ENCODE measurements at places on chromosomes 7 and 10.

DNA sequence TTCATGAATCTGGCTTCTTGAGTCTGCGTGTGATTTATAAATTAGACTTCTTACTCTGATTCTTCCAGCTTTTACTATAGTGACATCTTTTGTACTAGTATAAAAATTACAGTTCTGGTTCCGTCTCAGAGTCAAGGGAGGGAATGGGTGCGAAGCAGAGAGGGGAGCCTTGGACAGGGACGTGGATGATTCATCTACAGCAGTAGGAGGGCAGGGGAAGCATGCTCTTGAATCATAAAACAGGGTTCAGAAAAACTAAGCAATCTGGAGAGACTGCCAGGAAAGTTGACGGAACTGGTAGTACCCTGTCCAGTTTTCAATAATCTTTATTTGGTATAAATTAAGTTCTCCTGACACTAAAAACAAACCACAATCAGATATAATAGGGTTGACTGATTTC is 58.1 kb downstream of the ITGA8 start:
- no peak for DNase-seq

- DNase-seq = no peak
These were observed 4.4 kb upstream of the SMIM30 start for GRCh38 chr7:113122744-113123143.

GRCh38 chr10:124999433-125000365 is 57.8 kb downstream of the ZRANB1 start:
- DNase-seq = no peak

GRCh38 chr10:22976534-22976933 is 48.7 kb downstream of the ARMC3 start:
- DNase-seq = no peak

GRCh38 chr10:53135897-53136253 is 363.3 kb upstream of the MBL2 start:
- no peak for DNase-seq

DNA sequence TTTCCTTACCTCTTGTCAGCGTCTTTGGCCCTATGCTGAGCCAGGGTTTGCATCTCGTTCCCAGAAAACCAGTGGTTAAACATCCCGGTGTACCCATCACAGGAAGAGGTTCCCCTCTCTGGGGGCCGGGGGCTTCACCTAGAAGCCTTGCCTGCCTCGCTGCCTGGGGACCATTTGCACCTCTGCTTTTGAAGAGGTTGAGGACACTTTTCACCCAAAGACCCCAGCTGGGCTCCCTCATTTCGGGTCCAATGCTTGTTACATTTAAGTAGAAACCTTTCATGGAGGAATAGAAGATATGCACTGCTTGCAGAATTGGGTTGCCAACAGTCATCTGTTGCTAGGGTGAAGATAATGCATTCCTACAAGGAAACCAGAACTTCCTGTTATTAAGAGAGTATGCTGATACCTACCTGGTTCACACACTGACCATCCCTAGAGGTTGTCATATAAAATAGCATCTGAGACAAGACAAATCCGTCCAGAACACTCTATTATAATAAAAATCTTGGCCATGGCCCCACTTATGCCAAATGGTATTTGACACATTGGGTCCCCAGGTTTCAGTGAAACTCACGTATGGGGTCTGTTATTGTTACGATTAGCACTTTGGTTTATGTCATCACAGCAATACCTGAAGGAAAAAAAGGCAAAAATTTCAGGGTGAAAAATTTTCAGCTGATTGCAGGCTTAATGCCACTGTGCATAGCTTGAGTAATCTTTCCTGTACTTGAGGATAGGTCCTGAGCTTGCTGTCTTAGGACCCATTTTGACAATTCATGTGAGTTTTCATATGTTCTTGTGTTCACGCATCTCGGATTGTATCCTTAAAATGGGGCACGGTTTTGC is 917 bp downstream of the ZNF365 start:
- no peak for DNase-seq

- DNase-seq = no peak
These were observed 269.1 kb downstream of the ZMYND11 start for GRCh38 chr10:404346-404745.

GRCh38 chr10:110523736-110524135 is 26.0 kb downstream of the DUSP5 start:
- no peak for DNase-seq

- DNase-seq = no peak
These were observed 88.9 kb downstream of the CHRM2 start for GRCh38 chr7:136957391-136957790.

DNA sequence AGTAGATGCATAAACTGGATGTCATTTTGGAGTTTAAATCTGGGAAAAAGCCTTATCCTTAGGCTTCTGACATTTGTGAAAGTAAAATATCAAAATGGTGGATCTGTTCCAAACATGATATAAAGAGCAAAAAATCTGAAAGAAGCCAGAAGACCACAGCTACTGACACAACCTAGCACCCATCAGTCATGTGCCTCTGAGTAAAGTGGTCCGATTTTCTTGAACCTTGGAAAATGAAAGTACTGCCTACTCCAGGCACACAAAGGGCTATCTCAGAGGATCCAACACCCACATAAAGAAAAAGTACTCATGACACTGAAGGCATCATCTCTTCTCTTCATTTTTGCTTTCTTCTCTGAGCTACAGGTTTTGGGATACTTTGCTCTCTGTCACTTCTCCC is 150.7 kb downstream of the KMT2E start:
- DNase-seq = no peak

DNA sequence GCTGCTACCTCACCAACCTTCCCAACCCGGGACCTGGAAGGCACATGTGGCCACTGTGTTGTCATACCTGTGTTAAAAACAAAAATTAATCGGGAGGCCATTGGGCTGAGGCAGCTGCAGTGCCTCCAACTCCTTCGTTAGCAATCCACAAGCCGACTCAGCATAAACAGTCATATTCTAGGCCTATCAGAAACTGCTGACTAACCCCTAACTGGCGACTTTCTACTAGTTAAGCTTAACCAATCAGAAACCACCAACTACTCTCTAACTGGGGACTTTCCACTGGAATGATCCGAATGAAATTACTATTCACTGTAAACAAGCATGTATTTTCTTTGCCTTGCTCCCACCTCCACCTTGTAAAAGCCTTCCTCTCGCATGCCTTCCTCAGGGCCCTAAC is 14.1 kb upstream of the TMEM72 start:
- no peak for DNase-seq

- peak; percentile 28 for DNase-seq
These were observed 12.1 kb upstream of the SHH start for GRCh38 chr7:155824227-155824886.

GRCh38 chr10:14379556-14380280 is 49.0 kb upstream of the FRMD4A start:
- no peak for DNase-seq

GRCh38 chr10:627032-627992 is 62.2 kb downstream of the DIP2C start:
- no peak for DNase-seq

- no peak for DNase-seq
These were observed 1.6 kb downstream of the INHBA start for GRCh38 chr7:41701068-41701941.

DNA sequence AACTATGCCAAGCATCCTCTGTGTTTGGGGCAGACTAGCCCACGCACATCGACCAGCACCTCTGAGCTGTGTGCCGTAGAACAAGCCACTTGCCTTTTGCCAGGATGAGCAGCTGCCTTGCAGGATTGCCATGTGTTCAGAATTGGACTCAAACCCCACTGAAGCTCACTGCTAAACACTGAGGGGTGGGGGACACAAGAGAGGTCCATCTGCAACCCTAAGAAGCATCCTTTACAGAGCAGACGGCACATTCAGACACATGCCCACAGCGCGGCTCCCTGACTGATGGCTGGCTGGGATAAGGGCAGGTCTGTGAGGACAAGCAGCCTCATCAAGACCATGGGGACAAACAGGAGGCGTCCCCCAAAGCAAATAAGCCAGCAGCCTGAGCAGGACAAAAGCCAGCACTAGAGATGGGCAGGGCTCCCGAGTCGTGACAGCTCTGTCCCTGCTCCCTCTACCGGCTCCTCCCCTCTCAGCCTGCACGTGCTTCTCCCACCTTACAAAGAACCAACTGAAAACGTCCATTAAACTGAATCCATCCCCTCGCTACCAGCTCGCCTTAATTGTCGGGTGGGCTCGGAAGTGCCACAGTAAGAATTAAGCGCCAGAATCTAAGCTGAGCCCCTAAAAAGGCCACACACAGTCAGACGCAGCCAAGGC is 114.2 kb downstream of the PRKAG2 start:
- DNase-seq = no peak

DNA sequence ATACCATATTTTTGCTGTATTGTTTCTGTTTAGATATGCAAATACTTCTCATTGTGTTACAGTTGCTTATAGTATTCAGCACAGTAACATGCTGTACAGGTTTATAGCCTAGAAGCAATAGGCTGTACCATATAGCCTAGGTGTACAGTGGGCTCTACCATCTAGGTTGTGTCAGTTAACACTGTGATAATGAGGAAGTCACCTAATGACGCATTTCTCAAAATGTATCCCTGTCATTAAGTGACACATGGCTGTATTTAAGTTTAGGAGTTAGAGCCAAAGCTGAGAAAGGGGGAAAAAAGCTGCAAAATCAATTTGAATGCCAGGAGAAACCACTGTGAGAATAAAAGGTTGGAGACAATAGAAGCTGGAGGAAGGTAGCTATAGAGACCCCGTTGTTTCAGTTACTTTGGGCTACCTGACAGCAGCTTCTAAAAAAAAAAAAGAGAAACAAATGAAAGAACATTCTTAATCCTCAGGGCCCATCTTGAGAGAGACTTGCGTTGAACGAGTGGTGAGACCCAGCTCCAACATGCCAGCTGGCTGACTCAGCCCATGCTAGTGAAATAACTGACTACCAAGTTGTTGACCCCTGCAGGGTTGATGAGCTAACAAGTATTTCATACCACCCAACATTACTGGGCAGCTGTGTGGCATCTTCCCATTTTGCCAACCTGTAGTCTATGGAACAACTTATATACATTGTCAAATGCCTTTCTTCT is 8.7 kb downstream of the STARD3NL start:
- no peak for DNase-seq

- DNase-seq = no peak
These were observed 73.6 kb downstream of the RELN start for GRCh38 chr7:103915680-103916357.

DNA sequence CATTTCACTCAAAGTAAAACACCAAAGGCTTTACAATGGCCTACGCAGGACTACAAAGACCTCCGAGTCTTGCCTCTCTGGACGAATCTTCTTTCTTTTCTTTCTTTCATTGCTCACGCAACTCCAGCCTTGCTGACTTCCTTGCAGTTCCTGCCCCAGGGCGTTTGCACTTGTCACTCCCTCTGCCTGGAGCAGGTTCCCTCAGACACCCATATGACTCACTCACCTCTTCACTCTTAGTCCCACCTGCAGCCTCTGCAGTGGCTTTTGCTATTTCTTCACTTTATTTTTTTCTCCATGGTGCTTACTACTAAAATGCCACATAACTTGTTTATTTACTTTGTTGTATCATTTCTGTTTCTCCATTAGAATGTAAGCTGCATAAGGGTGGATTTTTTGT is 33.1 kb downstream of the GHRHR start:
- no peak for DNase-seq

GRCh38 chr7:117132321-117133120 is 179.2 kb downstream of the ST7 start:
- DNase-seq = no peak

DNA sequence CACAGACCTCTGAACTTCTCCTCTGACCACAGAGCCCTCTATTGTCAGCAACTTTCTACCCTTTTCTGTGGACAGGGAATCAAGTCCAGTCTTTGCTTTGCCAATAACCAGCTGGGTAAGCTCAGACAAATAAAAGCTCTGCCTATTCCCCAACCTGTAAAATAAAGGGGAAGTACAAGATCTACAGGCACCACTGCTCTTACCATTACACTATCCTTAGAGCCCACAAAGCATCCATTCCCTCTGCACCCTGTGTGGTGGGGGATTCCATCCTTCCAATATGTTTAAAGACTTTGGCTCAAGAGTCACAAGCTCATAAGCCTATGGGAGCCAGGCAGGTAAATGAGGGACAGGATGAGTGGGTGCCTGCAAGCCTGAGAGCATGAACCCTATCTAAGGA is 88.2 kb downstream of the PARD3 start:
- no peak for DNase-seq

GRCh38 chr7:138002096-138002827 is 376 bp upstream of the CREB3L2 start:
- peak; percentile 99 for DNase-seq

DNA sequence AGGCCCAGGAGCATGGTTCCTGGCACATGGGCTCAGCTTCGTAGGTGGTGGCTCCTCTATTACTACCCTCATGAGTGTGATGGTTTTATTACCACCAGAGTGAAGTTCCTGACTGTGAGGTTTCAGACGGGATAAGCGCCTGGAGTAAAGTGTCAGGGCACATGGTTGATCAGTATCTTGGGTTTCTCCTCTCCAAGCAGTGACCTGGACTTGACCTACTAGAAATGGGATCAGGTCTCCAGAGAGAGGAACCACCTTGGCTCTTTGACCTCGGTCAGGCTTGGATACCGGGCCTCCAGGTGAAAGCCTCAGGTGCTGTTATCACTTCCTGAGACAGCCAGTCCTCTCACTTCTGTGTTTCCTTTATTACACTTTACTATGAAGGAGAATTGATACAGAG is 67.7 kb downstream of the GRK5 start:
- DNase-seq = no peak

- DNase-seq = no peak
These were observed 62.8 kb downstream of the SH3PXD2A start for GRCh38 chr10:103792547-103792946.

DNA sequence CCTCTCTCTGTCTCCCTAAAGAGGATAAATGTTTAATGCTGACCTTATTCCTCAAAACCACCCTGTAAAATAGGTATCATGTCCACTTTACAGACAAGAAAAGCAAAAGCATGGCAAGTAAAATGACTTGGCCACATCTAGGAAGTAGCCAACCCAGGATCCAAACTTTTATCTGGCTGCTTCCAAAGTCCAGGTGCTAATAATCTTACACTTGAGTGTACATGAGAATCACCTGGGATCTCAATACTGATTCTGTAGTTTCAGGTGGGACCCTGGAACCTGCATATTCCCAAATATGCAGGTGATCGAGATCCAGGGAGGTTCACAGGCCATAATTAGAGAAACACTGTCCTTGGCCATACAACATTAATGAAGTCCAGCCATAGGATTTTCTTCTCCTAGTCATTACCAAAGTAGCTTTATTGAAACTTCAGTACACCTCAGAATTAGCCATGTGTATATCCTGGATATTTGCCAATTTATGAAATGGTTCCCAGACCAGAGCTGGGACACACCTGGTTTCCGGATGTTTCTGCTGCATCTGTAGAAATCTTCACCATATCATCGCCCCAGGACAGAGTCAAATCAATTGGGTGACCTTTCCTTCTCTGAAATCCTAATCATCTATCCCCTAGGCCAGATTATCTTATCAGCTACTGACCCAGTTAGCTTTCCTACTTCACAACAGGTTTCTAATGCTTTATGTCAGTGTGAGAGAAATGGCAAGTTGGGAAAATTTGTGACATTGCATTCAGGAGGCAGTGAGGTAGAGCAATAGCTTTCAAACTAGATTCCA is 119.1 kb upstream of the KMT2E start:
- no peak for DNase-seq
